ENCODE measurements at places on chromosomes 3 and 15.

- no peak for DNase-seq
Observed at GRCh38 chr3:194042927-194043326, 93.0 kb upstream of the HES1 start.

DNA sequence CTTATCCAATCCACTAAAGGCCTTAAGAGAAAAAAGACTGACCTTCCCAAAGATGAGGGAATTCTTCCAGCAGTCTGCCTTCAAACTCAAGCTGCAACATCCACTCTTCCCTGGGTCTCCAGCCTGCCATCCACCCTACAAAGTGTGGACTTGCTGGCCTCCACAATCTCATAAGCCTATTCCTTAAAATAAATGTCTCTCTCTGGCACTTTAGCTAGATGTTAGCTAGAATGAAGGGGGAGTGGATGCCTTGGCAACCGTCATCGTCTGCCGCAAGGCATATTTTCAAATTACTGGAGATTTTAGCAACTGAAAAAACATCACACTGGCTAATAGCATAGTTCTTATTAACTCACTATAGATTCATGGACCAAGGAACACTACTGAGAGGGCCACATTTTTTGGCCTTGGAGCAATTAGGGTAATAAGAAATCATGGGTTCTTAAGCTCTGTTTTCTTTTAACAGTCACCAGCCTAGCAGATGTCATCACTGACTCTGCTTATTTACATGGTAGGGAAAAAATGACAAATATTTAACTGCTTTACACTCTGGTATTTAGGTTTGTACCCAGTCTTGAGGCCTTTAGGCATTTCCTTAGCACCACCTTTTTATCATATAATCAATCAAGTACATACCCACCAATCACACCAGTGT, 245.3 kb downstream of the MYRIP start:
- no peak for DNase-seq

- no peak for DNase-seq
Observed at GRCh38 chr15:59177317-59177660, 29.4 kb upstream of the LDHAL6B start.

- DNase-seq: peak; percentile 53
Observed at GRCh38 chr3:196868297-196868661, 559 bp downstream of the SENP5 start.

GRCh38 chr15:77667338-77668234, 34.9 kb upstream of the LINGO1 start:
- no peak for DNase-seq

DNA sequence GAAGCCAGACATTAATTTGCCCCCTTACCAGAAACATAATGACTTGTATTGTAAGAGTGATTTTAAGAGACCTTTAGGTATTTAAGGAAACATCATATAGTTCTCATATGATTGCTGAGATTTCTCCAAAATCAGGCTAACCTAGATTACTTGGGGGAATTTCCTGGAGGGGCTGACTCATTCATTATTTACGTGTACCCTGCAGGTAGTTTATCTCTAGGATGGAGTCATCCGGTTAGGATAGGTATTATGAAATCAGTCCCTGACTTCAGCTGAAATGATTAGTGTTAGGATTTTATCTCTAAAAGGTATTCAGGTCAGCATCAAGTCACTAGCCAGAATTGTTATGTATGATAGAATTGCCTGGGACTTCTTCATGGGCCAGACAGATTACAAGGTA, 97.5 kb downstream of the TCF12 start:
- no peak for DNase-seq

GRCh38 chr15:90787881-90788280, 70.7 kb downstream of the BLM start:
- no peak for DNase-seq

DNA sequence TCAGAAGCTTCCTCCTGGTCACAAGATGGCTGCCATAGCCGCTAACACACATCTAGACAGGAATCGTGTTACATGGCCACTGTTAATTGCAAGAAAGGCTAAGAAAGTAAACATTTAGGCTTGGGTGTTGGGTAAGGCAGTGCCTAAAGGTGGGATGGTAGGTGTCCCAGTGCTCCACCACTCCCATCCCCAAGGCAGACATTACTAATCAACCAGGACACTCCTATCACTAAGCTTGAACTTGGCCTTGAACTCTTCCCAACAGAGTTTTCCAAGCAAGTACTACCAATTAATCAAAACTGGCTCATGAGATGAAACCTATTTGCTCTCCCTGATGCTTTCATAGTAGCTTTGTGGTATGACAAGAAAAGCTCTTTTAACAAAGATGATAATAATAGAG, 37.9 kb upstream of the C3orf80 start:
- DNase-seq: no peak

DNA sequence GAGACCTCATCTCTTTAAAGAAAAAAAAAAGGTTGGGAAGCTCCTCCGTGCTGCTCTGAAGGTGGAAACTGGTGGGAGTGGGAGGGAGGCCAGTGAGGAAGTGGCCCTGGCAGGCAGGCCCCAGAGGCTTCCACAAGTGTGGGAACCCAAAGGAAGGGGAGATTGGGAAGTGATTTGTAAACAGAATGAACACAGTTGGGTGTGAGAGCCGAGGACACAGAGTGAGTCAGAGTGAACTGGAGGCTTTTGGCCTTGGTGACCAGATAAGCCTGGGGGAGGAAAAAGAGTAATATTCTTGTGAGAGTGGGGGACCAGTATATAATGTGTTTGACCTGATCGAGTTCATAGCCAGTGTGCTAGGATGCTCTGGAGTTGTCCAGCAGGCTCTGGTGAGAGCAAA, 23.0 kb downstream of the MKRN2 start:
- no peak for DNase-seq

- DNase-seq: no peak
Observed at GRCh38 chr3:122366379-122366749, 16.7 kb downstream of the MIX23 start.

GRCh38 chr3:33883951-33884561, 85.6 kb downstream of the PDCD6IP start:
- no peak for DNase-seq

GRCh38 chr15:57867970-57868798, 161.7 kb downstream of the POLR2M start:
- no peak for DNase-seq

GRCh38 chr15:101505610-101506337, 16.3 kb upstream of the PCSK6 start:
- no peak for DNase-seq

DNA sequence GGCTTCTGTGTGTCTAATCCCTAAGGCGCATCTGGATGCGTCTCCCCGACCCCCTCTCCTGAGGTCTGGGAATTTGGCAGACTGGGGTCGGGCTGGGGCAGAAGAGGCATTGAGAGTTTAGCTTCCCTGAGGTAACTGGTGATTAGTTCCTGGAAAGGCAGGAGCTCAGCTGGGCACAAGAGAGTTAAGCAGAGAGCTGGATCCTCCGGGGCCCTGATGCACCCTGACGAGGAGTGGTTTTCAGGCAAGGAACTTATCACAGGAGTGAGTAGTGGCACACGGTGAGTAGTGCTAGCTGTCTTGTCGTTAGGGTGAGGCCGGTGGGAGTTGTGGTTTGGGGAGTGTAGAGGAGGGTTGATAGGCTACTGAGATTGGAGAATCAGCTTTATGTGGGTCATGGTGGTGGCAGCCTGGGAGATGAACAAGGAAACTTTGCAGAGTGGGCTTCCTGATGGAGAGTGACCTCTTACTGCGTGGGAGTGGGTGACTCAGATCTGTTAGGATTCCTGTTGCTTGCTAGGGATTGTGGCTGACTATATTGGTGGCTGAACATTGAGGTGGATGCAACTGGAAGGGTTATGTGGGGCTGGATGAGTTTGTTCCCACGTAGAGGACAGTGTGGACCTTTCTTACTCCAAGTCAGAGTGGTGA, 897 bp downstream of the RAD54L2 start:
- peak; percentile 15 for DNase-seq

DNA sequence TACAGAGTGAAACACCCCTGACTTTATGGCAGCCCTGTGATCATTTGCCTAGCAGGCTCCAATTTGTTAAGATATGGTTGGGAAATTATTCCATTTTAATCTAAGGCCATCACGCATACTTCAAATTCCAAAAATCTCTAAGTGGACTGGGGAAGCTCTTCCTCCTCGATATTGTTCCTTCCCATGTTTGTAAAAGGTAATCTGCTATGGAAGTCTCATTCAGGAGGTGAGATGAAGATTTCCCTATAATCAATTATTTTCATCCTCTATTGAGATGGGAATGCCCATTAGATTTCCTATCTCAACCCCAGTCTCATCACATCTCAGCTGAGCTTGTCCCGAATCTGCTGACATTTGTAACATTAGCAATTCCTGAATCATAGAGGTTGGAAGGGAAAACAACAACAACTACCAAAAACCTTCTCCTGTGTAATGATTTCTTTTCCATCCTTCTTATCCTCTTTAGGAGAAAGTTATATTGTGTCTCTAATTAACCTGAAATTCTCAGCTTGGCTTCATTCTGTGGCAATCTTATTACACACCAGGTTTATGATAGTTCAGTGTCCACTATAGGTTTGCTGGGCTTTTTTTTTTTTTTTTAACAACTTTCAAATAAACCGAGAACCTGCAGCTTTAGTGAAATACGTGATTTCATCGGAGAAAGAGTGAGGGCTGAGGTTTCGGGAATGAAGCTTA, 2.2 kb upstream of the NR2F2 start:
- DNase-seq: no peak

- DNase-seq: no peak
Observed at GRCh38 chr15:63436341-63436740, 54.7 kb upstream of the CA12 start.

DNA sequence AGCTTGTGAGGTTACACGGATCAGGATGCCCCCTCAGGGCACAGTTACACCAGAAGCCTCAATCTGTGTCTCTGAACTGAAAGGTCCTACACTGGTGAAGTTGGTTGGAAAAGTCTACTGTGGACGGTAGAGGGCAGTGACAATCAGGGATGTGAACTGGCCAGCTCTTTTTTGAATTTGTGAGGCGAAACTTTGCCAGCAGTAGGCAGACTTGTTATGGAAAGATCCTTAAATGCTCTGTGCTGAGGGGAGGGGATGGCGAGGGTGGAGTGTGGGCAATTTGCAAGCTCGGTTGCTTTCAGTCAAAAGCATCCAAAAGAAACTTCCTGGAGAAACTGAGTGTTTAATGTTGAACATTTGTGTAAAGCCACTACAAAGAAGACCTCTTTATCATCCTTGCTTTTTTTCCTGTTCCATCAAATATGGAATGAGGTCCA, 127.4 kb upstream of the ABHD17C start:
- peak; percentile 67 for DNase-seq

DNA sequence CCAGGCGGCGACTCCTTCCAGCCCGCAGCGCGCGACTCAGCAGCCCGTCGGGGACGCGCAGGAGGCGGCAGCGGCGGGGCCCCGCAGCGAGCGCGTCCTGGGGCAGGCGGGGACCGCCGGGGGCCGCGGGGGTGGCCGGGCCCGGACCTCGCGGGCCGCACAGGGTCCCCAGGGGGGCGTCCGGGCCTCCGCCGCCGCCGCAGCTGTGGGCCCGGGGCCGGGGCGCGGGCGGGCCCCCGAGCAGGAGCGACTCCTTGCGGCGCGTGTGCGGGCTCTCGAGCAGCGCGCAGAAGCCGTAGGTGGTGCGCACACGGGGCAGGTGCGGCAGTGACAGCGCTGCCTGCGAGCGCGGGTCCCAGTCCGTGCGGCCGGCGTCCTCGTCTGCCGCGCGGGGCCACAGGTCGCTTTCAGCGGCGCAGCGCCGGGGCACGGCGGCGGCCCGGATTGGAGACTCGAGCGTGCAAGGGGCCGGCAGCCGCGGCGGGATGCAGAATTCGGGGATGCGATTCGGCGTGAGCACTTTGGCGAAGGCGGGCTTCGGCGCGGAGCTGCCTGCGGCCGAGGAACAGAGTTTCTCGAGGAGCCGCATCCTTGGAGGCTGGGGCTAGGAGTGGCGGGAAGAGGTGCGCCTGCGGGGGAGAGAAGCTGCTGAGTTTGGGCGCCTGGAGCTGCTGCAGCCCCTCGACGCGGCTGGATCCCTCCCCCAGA, 535 bp downstream of the C2CD4B start:
- no peak for DNase-seq

DNA sequence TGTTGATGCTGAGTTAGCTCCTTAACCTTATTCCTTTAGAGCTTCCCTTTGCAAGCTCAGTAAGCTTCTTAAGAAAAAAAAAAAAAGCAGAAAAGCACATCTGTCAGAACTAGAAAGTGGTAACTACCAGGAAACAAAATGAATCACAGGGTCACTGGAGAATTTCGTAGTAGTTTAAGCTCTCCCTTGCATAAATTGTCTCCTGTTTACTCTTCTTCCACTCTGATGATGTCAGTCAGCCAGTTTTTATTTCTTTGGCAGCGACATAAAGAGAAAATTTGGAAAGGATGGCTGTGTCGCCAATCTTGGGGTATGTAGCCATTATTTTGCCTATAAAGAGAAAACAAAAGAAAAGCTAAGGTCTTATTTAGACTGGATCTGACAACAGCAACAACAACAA, 3.2 kb upstream of the GABRR3 start:
- DNase-seq: no peak

- DNase-seq: no peak
Observed at GRCh38 chr3:58531555-58531954, 5.4 kb downstream of the ACOX2 start.

- no peak for DNase-seq
Observed at GRCh38 chr3:123414973-123415775, 33.7 kb downstream of the ADCY5 start.

GRCh38 chr15:40128766-40129660, 20.3 kb upstream of the BMF start:
- DNase-seq: no peak

DNA sequence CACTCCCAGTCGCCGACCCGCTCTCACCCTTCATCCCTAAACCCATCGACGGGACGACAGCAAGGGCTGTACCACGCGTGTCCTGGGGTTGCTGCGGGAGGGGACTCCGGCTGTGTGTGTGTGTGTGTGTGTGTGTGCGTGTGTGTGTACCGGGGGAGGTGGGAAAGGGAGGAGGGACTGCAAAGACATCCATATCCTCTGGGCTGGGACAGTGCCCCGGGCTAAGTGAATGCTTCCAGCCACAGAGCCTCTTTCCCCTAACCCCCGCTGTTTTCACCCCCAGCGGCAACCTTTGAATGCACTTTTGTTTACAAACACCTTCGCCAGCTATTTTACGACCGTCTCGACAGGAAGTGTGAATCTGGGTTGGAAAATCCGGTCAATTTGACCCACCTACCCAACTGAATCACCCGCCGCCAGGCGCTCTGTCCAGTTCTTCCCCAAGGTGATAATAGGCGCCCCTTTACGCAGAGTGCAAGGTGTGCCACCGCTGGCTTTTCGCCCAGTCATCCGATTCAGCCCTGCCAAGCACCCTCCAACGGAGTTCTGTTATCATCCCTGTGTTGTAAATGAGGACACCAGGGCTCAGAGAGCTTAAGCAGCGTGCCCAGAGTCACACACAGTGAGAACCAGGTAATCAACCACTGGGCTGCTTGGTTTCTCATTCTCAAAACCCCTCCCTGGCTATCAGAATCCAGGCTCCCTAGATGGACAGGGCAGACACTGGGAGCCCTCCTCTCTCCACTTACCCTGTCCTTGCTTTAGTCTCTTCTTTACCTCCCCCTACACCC, 739 bp upstream of the AMOTL2 start:
- DNase-seq: no peak

GRCh38 chr3:39435006-39435748, 28.7 kb downstream of the RPSA start:
- no peak for DNase-seq

Measured in NAMALWA (cell line).